Thoracic aorta (tissue), 2 donors: ENCODE measurements at places on chromosomes 6 and 20. TPM values are rescaled to one million over a fixed set of nuclear protein-coding genes. Genes with fewer than 3 reads are reported as not detected.

DNA sequence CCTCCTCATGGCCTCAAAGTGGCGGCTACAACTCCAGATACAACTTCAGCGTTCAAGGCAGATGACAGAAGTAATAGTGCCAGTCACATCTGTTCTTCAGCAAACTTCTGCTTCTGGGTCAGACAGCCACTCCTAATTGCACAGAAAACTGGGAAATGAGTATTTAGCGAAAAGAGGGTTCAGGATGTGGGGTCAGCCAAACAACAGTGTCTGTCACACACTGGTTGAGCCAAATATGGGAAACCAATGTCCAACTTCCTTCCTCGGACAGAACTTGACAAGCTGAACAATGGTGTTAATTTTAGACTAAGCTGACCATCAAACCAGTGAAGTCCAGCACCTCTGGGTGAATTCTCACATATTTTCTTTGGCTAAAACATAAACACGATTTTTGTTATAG is 22.1 kb downstream of the NUDT3 start:
- DNase-seq, result no peak

- DNase-seq, result no peak
Measured at GRCh38 chr6:118784641-118785164, 109.2 kb upstream of the ASF1A start.

DNA sequence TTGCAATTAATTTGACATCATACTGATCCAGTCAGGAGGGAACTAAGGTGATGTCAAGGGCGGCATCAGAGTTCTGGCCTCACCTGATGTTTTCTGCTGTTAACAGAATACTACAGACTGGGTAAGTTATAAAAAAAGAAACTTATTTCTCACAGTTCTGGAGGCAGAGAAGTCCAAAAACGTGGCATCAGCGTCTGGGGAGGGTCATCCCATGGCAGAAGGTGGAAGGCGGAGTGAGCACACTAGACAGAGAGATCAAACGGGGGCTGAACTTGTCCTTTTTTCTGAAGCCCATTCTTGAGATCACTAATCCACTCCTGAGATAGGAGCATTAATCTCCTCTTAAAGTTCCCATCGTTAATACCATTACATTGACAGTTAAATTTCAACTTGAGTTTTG is 3.3 kb upstream of the MTCH1 start:
- DNase-seq, result no peak

- DNase-seq, result no peak
Measured at GRCh38 chr20:40663991-40664880, 24.8 kb downstream of the MAFB start.

GRCh38 chr6:135325624-135326424 is 144.7 kb downstream of the MYB start:
- DNase-seq, result no peak

DNA sequence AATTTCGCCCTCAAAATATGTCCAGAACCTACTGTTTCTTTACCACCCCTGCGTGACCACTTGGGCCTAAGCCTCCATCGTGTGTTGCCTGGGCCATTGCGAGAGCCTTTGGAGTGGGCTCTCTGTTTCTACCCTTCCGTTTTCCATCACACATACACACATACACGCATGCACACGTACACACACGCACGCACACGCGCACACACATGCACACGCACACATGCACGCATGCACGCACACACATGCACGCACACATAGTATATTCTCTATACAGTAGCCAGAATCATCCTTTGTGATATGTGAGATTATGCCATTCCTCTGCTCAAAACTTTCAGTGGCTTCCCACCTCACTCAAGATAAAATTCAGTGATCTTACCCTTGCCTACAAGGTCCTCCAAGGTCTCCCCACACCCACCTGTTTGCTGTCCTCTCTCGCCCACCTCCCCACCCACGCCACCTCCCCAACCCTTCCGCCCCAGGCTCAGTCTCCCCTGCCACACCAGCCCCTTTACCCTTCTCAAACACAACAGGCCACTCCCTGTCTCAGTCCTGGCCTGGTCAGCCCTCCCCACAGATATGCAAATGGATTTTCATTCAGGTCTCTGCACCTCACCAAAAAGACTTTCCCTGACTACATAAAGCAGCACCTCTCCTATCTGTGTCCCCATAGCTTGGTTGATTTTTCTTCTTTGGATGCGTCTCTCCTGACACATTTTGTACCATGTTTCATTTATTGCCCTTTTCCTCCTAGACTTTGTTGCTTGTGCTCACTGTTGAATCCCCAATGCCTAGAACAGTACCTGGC is 559.6 kb downstream of the CD83 start:
- no peak for DNase-seq

The CALHM5 gene
- 16.7 TPM for total RNA-seq

The LTB gene
- not detected for total RNA-seq
